ENCODE measurements at places on chromosomes 11 and 22.

DNA sequence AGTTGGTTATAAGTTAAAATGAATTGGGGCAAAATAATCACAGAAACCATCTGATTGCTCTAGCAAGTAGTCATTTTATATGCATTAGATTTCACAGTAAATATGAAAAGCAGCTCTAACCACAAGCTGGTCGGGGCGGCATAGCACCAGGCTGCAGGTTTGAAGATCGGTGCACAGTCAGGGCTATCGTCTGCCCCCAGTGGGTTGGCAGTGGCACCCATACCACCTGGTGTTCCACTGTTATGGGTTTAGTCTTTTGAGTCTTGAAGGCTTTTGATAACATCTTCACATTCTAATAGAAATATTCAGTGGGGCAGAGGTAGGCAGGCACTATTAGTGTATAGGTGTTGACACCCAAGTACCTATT, 62.1 kb downstream of the GRK3 start:
- DNase-seq, result no peak

DNA sequence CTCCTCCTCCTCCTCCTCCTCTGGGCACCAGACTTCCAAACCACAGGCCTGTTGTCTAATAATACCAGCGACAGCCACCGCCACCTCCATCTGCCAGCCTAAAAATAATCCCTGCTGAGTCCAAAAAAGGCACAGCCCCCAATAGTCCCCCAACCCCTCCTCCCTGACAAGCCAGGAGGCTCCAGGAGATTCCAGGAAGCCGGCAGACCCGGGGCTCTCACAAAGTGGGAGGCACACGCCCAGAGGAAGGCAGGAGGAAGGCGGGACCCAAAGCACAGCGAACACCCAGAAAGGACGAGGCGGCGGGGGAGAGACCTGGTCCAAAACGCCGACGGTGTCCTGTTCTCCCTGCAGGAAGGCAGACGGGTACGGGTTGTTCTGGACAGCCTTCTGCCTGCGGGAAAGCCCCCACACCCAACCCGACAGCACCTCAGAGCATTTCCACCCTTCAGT, 5.9 kb downstream of the IGSF9B start:
- peak; percentile 74 for DNase-seq

- no peak for DNase-seq
Observed at GRCh38 chr11:117752071-117752470, 44.9 kb downstream of the DSCAML1 start.

DNA sequence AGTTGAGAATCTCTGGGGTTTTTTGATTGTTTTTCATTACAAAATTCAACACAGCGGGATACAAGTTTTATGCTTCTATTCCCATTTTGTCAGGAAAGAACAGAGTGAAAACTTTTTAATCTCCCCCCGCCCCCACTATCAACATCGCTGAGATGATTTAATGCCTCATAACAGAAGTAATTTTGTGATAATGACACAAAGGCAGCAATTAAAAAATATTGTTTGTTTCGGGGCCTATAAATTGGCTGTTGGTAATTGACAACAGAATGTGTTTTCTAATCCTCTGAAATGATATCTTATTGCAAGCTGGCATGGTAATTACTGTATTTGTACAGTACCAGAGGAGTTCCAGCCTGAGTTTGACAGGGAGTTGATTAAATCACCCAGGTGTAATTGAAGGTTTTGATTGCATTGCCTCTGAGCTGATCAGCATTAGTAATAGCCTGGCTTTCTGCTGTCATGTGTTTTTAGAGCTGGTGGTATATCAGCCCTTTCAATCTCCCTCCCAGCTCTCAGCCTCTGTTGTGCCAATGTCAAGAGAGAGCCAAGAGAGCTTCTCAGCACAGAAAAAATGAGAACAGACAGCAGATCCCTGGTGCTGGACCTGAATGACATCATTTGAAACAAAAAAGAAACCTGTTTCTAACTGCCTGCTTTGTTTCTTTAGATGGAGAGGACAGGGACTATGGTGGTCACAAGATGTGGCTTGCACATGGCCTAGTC, 265.1 kb downstream of the FAM76B start:
- DNase-seq, result no peak

DNA sequence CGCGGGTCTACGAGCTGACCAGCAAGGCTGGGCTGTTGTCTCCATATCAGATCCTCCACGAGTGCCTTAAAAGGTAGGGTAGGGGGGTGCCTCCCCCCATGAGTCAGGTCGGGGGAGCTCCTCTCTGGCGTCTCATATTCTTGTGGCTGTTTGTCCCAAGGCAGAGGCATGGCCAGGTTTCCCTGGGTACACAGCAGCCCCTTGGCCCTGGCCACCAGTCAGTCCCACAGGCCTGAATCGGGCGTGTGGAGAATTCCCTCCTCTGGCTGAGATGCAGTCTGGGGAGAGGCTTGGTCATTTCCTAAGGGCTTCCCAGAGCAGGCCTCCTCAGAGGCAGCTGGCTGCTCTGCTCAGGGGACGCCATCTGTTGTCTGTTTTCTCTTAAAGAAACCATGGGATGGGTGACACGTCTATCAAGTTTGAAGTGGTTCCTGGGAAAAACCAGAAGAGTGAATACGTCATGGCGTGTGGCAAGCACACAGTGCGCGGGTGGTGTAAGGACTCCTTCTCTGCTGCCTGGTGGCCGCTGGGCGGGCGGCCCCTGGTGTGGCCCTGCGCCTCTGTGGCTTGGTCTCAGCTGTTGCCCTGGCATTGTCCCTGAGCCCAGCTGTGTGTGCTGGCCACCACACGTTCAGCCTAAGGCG, 9.6 kb upstream of the RANBP1 start:
- peak; percentile 94 for DNase-seq

- no peak for DNase-seq
Observed at GRCh38 chr22:50628543-50629134, 687 bp upstream of the ARSA start.

DNA sequence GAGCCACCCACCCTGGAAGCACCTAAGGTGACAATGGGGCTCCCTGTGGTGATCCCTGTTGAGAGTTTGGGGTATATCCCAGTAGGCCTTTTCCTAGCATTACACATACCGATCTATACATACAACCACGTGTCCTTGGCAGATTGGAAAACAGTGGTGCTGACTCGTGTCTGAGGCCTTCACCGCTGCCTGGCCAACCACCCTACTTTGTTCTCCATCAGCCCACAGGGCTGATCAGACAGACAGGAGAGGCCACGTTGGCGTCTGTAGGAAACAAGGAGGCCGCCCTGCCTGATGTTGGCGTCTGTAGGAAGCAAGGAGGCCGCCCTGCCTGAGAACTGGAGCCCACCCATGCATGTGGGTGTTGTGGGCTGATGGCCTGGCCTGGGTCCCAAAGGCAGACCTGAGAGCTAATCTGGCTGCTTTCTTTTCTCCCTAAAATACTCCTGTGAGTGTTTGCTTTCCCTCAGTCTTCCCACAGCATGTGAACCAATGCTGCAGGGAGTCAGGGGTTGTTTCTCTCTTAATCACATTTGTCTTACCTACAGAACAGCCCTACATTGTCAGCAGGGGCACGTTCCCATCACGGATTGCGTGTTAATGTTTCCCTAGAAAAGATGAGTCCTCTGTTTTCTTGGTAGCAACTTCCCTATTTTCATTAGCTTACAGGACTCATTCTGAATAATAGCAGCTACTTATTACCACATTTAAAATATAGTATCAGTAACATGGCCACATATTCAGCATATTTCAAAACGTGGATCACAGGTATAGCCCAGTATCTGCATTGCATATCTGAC, 57.2 kb downstream of the SBF1 start:
- DNase-seq, result no peak

GRCh38 chr11:60973699-60974098, 2.2 kb downstream of the CD6 start:
- no peak for DNase-seq

DNA sequence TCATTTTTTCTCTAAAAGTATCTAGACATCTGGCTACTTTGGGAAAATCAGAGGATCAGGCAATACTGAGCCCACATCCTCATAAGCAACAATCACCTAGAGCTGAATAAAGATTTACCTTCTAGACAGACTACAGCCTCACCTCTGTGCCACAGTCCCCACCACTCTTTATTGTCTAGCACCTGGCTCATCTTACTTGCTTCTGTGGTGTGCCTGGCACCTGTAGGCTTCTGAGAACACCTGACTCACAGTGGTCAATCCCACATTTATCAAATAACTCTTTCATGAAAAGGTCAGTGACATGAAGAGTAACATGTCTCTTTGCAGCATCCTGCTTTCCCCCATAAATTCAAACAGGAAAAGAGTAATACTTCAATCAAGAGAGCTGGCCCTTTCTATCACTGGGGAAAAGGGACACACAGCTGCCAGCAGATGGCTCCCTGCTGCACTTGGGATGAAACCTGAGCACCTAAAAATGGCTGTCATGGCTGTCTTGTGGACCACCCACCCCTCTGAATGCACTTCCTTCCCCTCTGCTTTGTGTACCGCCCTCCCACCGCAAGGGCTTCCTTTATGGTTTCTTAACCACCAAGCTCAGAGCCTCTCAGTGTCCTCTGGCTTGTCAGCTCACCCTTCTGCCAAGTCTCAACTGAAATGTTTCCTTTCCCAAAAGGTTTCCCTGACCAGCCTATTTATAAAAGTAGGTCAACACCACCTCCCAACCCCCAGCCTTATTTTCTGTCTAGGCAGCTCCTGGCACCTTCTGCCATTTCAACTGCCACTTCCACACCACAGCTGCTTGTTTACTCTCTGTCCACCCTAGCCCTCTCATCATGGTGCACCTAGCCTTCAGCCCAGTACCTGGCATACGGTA, 9.3 kb downstream of the TFIP11 start:
- peak; percentile 68 for DNase-seq

- no peak for DNase-seq
Observed at GRCh38 chr11:42773729-42774128, 538.1 kb upstream of the API5 start.

GRCh38 chr22:19115628-19116027, 6.6 kb downstream of the DGCR2 start:
- peak; percentile 36 for DNase-seq

GRCh38 chr22:26461188-26461810, 22.3 kb downstream of the HPS4 start:
- DNase-seq, result peak; percentile 66

GRCh38 chr11:94472916-94473799, 20.5 kb downstream of the MRE11 start:
- DNase-seq, result peak; percentile 53

DNA sequence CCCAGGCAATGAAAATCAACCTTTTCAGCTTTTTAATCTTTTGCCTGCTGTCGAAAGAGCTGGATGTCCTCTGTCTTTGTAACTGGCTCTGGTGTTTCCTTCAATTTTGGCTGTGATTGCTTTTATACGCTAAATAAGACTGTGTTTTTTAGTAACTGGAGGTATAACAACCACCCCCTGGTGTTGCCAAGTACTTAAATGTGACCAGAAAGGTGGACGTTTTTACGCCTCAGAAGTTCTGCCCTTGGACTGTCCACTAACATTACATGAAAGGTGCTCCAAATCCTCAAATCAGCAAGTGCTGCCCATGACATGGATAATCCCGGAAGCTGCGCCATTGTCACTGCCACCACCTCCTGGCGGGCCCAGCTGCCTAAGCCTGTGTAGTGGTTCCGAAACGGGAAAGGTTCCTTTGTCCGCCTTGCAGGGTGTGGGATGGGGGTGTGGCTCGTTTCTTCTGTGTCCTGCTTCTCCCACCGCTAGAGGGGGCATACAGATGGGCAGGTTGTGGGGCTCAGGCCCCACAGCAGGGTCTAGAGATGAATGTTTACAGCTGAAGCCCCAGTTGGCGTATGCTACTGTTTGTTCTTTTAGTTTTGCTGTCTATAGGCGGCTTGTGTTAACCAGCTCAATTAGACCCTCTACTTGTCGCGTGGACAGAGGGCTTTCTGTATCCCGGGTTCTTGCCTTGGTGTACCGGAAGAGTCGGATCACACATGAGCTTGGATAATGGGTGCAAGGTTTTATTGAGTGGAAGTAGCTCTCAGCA, 82.2 kb upstream of the SEPTIN5 start:
- DNase-seq, result peak; percentile 55

DNA sequence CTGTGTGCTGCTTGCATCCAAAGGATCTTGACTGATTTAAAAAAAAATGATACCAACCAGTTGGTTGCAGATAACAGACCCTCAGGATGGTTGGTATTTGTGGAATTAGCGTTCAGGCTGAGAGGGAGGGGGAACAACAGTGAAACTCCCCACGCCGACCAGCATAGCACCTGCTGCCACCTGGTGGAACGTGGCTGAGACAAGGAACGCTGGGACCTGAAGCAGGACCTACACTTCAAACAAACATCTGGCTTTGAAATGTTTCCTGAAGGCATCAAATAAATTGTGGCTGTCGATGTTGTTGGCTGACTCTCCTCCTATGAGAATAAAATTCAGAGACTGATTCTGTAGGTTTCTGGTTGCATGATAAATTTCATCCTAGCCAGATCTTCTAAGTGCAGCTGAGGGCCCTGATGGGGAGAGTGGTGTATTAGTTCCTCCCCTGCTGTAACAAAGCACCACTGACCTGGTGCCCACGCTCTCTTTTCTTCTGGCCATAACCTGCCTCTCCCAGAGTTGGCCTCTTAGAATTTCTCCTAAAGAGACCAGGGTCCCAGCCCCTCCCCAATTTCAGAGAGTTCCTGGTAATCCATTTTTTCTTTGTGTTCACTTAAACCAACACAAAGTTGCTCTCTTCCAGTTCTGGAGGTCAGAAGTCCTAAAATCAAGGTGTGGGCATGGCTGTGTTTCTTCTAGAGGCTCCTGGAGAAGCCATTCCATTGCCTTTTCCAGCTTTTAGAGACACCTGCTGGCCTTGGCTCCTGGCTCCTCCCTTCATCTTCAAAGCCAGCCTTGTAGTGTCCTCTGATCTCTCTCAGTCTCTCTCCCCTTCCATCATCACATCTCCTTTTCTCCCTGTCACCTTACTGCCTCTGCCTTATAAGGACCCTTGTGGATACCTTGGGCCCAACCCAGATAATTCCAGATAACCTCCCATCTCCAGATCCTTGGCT, 17.3 kb downstream of the APOL2 start:
- no peak for DNase-seq

- no peak for DNase-seq
Observed at GRCh38 chr11:12876340-12876739, 132.8 kb upstream of the RASSF10 start.

All from myocyte (in vitro differentiated cells).